ENCODE measurements at places on chromosomes 7 and 10.
A peak's percentile ranks its signal among the peaks of the same experiment; 100 is the strongest.

- no peak for DNase-seq
Measured at GRCh38 chr10:75434291-75434690, 2.9 kb downstream of the LRMDA start.

DNA sequence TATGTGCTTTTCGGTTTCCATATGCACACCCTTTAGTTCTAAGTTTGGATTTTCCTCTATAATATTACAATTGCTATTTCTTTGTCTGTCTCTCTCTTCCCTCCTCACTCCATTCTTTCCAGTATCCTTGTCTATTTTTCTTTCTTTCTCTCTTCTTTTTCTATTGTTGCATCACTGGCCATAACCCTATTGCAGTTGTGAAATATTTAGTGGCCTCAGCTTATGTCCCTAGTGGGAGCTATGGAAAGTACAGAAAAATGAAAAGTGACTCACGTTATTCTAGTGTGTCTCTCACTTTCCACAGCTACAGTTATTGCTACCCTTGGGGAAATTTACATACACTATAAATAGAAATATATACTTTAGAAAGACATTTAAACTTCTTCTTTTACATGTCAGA lies 59.1 kb downstream of the CNTNAP2 start:
- peak; percentile 35 for DNase-seq

- DNase-seq = peak; percentile 73
Measured at GRCh38 chr10:43120929-43121314, 17.3 kb upstream of the CSGALNACT2 start.

- DNase-seq = no peak
Measured at GRCh38 chr7:156984174-156984891, 26.1 kb downstream of the MNX1 start.

- no peak for DNase-seq
Measured at GRCh38 chr10:110762849-110763211, 108.9 kb upstream of the PDCD4 start.

DNA sequence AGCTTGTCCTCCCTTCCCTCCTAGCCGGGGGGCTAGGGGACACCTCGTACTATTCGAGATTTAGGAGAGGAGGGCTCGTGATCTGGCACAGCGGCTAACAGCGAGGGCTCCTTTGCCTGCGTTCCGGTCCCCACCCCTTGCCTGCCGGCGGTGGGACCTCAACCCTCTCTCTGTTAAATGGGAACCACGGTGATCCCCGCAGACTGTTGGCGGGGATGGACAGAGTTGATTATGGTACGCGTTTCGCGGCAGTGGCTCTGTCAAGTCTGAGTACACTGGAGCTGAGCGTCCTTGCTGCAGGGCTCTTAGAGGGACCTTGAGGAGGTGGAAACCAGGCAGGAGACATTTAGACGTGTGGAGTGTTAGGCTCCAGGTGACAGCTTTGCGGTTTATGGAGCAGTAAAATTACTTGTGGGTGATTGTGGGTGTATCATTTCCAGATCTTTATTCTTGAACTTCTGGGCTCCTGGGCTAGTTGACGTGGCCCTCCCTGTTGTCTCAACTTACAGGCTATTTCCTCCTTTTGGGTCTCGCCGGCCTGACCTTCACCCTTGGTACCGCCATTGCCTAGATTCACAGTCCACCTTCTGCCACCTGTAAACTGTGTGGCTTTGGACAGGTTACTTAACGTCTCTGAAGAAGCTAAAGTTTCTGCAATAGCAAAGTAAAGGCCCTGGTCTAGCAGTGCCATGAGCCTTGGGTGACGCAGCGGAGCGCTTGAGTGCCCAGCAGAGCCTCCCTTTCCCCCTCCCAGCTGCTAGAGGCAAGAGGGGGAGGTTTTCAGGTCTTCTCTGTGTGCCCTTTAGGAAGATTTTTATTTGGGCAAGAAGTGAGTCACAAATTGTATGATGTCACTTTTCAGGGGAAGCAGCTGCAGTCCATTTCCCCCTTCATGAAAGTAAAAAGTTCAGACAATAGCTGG lies 739 bp downstream of the CASP7 start:
- DNase-seq = peak; percentile 42

- no peak for DNase-seq
Measured at GRCh38 chr10:118373786-118374185, 31.7 kb upstream of the FAM204A start.

DNA sequence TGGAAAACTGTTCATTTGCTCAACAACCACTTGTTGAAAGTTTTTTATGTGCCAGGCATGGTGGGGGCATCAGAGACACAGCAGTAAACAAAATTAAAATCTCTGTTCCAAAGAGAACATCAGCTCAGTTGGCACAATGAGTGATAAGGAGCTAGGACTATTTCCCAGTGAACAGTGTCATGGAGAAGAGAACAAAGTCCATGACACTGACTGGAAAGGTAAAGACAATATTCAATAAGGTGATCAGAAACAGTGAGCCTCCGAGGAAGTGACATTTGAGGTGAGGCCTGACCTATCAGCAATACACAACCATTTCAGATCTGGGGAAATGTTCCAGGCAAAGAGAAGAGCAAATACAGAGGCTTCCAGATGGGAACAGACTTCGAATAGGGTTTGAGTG lies 14.6 kb downstream of the ACSL5 start:
- no peak for DNase-seq

GRCh38 chr10:34195364-34196057 lies 619.6 kb downstream of the PARD3 start:
- DNase-seq = no peak

DNA sequence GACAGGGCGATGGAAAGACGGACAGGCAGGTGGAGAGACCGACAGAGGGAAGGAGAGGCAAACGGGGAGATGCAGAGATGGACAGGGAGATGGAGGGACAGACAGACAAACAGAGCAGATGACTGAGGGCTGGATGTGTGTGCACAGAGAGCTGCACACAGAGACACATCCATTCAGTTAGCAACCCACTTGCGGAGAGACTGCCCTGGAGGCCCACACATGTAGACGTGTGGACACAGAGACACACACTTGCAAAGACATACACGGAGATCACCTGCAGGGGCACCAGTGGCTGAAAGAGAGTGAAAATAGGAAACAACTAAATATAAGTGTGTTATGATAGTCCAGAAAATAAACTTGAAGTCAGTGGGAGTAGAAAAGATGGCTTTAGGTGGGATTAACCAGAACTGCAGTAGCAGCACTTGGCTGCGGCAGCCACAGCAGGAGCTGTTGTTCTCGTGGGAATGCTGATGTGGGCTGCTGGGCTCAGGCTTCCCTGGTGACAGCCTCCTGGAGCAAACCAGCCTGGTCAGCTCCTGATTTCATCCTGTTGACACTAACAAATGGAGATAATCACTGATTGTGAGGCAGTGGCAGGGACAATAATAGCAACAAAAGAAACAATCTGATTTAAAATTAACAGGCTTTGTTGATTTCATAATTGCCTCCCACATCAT lies 134.1 kb downstream of the CCNY start:
- no peak for DNase-seq

DNA sequence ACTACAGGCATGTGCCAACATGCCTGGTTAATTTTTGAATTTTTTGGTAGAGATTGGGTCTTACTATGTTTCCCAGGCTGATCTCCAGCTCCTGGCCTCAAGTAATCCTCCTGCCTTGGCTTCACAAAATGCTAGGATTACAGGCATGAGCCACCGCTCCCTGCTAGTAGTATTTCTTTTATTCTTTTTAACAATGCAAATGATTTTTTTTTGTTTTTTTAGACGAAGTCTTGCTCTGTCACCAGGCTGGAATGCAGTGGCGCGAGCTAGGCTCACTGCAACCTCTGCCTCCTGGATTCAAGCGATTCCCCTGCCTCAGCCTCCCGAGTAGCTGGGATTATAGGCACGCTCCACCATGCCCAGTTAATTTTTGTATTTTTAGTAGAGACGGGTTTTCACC lies 58.1 kb downstream of the SVIL start:
- no peak for DNase-seq

DNA sequence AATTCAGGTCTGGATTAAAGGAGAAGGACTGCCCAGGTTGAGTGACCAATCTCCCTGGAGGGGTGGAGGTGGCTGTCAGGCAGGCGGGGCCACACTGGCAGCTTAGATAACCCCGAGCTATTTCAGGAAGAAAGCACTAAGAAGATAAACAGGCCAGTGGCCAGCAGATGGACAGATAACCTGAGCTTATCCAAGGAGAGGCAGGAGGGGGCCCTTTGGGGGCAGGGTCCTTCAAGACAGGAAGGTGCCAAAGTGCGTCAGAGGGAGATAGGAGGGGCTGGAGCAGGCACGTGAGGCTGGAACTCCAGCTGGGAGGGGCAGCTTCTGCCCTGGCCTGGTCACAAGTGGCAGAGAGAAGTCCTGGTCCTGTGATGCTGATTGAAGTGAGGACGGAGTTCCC lies 29.8 kb upstream of the PODXL start:
- no peak for DNase-seq

- DNase-seq = no peak
Measured at GRCh38 chr10:122152544-122152943, 118.6 kb upstream of the BTBD16 start.

GRCh38 chr7:140049339-140050024 lies 13.3 kb downstream of the PARP12 start:
- DNase-seq = no peak

DNA sequence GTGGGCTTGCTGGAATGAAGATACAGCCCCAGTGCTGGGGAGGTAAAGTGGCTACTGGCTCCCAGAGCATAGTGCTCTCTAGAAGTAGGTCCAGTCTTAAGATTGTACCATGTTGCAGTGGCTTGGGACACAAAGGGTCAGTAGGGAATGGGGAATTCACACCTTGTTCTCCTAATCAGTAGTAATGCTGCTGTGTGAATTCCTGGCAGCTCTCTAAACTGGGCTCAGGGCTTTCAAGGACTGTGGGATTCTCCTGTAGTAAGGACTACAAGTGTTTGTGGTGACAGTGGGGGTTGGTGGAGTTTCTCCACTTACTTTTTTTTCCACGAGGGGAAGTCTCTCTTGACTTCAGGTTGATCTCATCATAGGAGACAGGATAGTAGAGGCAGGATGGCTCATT lies 226.2 kb upstream of the TEX47 start:
- DNase-seq = no peak

DNA sequence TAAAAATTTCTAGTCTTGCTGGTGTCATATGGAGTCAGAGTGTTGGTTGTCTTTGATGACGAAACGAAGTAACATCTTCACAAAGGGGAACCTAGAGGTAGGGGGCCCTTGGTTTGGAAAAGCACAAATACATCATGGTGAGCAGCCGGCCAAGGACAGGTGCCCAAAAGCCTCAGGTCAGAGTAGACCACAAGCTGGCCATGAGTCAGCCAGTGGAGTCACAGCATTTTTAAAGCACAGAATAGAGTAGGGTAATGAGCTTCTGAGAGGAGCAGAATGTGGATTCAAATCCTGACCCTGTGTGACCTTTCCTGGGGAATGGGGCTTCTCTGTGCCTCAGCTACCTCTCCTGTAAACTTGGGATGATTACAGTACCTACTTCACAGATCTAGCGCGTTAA lies 5.3 kb downstream of the CAMK2B start:
- DNase-seq = no peak

DNA sequence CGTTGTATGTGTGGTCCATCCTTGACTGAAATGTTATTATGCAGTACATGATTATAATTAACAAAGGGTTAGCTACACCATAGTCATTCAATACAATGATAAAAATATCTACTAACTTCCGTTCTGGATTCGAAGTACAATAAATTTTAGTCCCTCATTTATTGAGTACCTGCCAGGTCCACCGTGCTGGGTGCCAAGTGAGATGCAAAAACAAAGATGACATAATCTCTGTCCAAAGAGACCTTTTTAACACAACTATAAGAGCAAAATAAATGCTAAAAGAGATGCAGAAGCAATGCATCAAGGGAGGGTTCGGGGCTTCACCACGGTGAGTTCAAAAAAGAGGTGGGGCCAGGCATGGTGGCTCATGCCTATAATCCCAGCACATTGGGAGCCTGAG lies 33.1 kb downstream of the LAMB1 start:
- DNase-seq = no peak

GRCh38 chr10:61313460-61313859 lies 139.7 kb downstream of the TMEM26 start:
- no peak for DNase-seq

- DNase-seq = no peak
Measured at GRCh38 chr10:130967784-130968183, 343.7 kb downstream of the TCERG1L start.

GRCh38 chr10:42866115-42866995 lies 83.8 kb downstream of the BMS1 start:
- peak; percentile 75 for DNase-seq

- DNase-seq = no peak
Measured at GRCh38 chr7:143177374-143178119, 5.7 kb upstream of the TAS2R39 start.

- DNase-seq = peak; percentile 1
Measured at GRCh38 chr10:16777473-16778370, 39.5 kb downstream of the RSU1 start.

DNA sequence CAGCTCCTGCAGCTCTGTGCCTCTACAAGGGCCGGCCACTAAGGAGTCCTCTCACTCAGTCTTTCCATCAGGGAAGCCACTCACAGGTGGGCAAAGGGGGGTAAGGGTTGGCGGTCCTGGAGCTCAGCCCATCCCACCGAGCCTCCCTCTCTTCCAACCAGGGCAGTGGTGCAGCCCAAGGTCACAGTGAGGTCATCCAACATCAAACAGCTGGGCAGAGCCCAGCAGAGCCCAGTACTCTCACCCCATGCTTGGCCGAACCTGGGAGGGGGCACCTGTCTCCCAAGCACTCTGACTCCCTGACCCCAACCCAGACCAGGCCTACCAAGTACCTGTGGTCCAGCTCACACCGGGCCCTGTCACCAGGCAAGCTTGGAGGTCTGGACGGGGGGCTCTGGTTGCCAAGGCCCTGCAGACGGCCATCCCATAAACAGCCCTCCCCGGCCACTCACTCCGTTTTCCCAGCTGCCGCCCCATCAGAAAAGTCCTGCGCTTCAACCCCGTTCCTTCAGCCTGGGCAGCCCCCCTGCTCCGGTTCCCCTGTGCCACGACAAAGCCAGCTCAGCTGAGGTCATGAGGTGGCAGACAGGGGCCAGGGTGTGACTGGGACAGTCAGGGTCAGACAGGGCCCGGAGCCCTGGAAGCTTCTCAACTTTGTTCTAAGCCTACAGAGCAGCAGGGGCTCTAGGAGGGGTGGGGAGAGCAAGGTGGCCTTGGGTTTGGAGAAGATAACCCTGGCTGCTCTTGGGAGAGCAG lies 27.5 kb downstream of the PDGFA start:
- no peak for DNase-seq

DNA sequence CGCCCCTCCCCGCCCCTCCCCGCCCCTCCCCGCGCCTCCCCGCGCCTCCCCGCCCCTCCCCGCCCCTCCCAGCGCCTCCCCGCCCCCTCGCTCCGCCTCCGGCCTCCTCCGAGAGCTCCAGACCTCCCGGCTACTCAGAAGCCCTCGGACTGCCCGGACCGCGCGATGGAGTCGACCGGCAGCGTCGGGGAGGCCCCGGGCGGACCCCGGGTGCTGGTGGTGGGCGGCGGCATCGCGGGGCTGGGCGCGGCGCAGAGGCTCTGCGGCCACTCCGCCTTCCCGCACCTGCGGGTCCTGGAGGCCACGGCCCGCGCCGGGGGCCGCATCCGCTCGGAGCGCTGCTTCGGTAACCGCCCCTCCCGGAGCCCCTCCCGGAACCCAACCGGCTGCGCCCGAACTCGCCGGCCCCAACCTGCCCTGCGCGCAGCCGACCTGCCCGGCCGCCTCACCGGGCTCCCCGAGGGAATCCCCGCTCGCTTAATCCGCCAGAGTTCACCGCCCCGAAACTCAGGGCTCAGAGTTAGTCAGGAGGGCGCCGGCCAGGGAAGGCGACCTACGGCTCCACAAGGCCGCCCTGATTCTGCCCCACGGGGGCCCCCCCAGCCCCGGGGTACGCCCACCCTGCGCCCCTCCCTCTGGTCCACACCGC lies at the start of gene PAOX:
PAOX (plus strand) TSS at position 111 of the 649 bp plus-strand sequence; CDS start at position 166, 55 bp downstream.
- DNase-seq = no peak

GRCh38 chr7:41779918-41780317 lies 77.0 kb upstream of the INHBA start:
- DNase-seq = peak; percentile 78
